ENCODE measurements at places on chromosomes 6 and 20.

GRCh38 chr6:95209074-95209473 lies 368.3 kb upstream of the MANEA start:
- no peak for DNase-seq

DNA sequence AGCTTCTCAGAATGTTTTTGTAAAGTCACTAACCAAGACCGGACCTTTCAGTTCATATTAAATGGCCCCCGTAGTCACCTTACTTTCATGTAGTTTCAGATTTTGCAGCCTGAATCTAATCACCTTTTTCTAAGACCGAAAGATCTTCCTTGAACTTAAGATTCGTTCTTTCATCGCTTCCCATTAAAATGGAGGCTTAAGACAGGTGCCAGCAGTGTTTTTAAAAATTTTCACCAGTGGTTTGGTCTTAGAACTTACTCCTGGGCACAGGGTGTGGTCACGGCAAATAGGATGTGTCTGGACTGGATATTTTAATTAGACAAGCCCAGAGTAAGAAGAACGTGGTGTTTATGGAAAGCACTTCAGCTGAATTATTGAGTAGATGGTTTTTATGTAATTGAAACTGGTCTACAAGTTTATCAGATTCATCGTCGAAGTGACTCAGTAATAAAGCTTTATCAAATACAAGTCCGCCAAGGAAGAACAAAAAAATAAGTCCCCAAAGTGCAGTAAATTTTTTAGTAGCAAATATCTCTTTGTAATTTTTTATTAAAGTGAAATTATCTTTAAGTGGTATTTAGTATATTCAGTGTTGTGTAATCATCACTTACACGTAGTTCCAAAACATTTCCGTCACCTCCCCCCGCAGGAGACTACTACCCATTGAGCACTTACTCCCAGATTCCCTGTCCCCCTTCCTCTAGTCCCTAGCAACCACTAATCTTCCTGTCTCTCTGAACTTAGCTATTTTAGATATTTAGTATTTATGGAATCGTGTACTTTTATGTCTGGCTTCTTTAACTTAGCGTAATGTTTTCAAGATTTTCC lies 868 bp downstream of the SRSF3 start:
- DNase-seq: no peak

DNA sequence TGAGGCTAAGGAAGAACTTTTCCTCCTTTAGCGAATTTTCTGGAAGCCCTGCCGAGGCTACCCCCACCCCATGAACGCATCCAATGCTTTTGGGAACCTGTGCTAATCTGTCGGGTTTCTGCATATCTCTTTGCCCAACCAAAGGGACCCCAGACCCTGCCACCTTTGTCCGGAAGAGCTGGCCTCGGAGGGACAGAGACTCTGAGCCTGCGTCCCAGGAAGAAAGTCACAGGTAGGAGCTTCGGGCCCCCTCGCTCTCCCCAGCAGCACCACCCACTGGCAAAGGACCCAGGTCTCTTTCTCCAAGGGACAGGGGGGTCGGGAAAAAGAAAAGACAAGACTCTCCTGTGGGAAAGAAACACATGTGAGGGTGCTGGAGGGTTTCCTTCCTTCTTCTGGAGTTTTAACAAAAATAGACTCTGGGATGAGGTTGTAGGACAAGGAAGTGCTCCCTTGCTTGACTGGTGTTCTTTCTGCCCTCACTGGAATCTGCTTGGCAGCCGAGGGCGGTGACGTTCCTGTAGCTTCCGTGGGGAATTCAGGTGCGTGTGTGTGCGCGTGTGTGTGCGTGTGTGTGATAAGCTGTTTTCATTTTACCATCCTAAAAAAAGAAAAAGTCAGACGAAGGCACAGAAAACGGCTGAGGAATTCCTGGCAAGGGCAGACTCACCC lies 16.3 kb upstream of the FOXC1 start:
- DNase-seq: no peak

DNA sequence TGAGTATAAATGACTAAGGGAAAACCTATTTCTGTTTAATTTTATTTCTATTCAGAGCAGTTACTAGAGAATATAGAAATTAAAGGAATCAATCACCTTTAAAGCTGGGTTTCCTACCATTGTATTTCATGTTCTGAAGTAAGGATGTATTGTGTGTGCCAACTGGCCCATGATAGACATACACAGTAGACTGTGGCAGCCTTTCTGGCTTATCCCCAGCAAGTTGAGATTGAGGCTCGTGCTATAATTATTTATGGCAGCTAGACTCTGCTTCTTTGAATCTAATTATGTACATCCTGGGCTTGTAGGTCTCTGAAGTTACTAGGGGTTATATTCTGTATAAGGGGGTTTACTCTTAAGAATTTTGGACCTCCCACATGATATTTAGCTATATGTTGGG lies 44.4 kb downstream of the ZNF292 start:
- no peak for DNase-seq

- DNase-seq: no peak
Observed at GRCh38 chr6:78599526-78599925, 267.8 kb upstream of the IRAK1BP1 start.

GRCh38 chr6:170459451-170459850 lies 93.7 kb downstream of the PSMB1 start:
- DNase-seq: no peak

GRCh38 chr6:40499215-40499614 lies 87.9 kb downstream of the LRFN2 start:
- no peak for DNase-seq

- DNase-seq: no peak
Observed at GRCh38 chr20:61220131-61220530, 31.9 kb upstream of the CDH4 start.

GRCh38 chr20:36862857-36863668 lies 12.9 kb upstream of the TLDC2 start:
- no peak for DNase-seq

GRCh38 chr20:9353916-9354276 lies 160.5 kb upstream of the LAMP5 start:
- no peak for DNase-seq

DNA sequence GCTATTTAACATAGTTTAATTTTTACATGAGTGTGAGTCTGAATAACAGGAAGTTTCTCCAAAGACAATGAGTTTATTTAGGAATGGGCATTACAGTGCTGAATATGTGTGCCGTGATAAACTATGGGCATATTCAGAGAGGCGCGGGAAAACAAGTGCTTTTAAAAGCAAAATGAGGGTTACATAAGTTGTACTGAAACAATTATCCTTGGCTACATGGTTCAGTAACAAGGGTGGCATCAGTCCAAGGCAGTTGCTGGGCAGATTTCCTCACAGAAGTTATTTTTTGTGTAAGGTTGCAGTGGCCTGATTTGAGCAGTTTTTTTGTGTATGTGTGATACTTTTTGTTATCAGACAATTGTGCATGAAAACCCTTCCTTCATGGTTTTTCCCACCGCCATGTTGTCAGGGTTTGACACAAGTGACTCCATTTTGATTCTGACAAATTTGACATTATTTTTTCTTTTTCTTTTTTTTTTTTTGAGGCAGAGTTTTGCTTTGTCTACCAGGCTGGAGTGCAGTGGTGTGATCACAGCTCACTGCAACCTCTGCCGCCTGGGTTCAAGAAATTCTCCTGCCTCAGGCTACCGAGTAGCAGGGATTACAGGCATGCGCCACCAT lies 22.3 kb upstream of the PXDC1 start:
- no peak for DNase-seq

GRCh38 chr6:25442898-25443297 lies 163.7 kb downstream of the CARMIL1 start:
- DNase-seq: no peak

DNA sequence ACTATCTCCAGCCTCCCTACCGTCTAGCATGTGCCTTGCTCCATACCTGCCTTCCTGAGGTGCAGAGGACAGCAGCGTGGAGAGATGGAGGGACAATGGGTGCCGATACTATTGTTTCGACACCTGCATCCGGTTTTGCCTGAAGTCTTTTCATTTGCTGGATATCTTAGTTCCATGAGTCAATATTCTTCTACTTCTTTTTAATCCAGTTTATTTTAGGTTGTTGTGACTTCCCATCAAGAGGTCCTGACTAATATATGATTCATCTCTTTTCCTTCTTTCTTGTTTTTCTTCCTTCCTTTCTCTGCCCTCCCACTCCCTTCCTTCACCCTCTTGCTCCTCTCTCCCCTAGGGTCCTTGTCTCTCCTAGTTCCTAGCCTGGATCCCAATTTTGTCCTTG lies 91.4 kb downstream of the CDH26 start:
- DNase-seq: no peak

- no peak for DNase-seq
Observed at GRCh38 chr6:24566020-24566767, 71.4 kb downstream of the ALDH5A1 start.

- DNase-seq: no peak
Observed at GRCh38 chr20:38218566-38218885, 42.0 kb downstream of the KIAA1755 start.

DNA sequence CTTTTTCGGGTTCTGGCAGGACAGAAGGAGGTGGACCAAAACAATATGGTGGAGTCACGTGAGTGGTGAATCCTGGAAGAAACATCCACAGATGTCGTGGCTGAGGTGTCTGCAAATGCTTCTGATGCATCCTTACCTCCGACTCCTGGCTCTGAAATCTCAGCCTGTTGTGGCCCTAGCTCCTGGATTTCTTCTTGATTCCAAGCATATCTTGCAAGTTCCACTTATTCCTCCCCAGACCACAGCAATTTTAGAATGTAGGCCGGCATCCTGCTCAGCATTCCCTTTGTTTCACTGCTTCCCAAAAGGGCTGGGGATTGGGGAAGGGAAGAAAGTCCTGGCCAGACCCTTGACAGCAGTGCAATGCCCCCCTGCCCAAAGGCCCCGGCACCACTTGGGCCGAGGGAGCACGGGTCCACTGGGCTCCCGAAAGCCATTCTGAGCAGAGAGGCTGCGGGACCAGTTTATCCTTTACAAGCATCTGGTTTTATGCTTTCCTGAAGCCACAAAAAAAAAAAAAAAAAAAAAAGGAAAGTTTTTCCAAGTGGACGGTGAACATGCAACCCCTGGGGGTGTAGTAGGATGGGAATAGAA lies 200.9 kb upstream of the RNF24 start:
- no peak for DNase-seq

- DNase-seq: no peak
Observed at GRCh38 chr6:53643481-53643965, 22.0 kb downstream of the KLHL31 start.

DNA sequence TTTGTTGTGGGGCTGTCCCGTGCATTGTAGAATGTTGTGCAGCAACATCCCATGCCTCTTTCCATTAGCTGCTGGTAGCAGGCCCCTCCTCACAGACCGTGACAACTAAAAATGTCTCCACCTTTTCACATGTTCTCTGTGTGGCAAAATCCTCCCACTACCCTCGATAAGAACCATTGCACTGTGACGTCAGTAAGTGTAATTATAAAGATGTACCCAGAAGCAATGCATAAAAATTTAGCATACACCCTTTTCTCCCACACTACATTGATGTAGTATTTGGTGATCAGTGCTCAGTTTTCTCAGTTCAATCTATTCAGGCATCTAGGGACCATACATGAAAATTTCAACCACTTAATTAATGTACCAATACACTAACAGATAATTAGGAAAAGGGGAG lies 389.9 kb downstream of the DOK5 start:
- no peak for DNase-seq

GRCh38 chr6:136180704-136181511 lies 69.2 kb downstream of the MTFR2 start:
- DNase-seq: no peak

DNA sequence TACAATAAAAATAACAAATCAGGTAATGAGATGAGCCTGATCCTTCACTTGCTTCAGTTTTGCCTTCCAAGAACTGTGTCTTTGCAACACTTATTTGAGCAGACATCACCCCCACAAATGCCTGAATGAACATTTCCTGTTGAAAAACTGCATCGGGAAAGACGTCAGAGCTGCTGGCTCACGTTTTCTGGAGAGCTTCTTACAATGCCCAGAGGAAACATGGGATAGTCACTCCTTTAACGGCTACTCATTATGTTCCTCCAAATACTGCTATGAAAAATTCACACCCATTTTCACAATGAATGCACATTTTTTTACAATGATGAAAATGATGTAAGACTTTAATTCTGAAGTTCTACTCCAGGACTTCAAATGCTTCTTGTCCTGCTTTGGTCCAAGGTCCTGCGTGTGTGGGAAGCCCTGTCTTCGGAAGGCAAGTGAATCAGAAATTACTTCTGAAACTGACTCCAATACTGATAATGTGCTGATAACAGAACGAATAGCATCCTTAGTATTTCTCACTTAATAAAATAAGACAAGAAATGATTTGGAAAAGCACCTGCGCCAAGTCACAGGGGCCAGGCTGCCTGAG lies 238.0 kb downstream of the ANKRD60 start:
- DNase-seq: no peak

- DNase-seq: no peak
Observed at GRCh38 chr20:7151676-7152470, 384.4 kb downstream of the BMP2 start.

DNA sequence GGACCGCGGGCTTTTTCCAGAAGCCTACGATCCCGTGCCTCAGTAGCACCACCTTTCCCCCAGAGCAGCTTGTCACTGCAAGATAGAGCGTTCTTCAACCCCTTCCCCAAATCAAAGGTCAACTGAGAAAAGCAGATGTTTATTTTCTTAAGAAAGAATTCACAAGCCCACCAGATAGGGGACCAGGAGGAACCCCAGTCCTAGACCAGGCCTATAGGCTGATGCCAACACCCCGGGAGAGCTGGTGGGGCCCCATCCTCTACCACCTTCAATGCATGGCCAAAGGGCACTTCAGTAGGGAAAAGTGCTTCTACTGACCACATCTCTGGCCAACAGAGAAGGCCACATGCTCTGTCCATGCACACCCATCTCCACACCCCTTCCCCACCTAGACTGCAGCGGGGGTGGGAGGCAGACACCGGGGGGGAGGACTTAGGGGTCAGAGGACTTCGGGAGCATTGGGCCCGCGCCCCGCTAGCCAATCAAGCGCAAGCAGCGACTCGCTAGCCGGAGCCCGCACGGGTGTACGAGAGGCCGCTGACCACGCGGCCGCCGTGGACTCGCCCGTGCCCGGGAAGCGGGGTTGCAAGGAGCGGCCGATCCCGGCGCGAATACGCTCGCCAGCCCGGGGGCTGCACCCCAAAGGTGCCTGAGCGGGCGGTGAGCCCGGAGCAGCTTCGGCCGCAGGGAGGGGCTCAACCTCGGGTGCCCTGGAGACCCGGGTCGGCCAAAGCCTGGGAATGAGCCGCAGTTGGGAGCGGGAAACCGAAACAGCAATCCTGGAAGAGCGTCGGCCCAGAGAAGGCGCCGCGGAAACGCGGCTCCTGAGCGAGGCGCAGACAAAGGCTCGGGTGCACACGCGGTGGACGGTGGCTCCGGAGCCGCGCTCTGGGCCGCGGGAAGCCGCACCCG lies 2.8 kb downstream of the PDE10A start:
- DNase-seq: no peak

- DNase-seq: no peak
Observed at GRCh38 chr6:41462033-41462432, 84.1 kb upstream of the FOXP4 start.

- DNase-seq: no peak
Observed at GRCh38 chr20:23569570-23569969, 1.3 kb upstream of the CST9L start.

GRCh38 chr6:113394216-113394615 lies 462.9 kb upstream of the MARCKS start:
- no peak for DNase-seq

GRCh38 chr6:16355238-16355637 lies 116.9 kb downstream of the GMPR start:
- DNase-seq: no peak

Measured in activated CD8-positive, alpha-beta memory T cell treated with anti-CD3 and anti-CD28 coated beads for 48 hours (primary cell).